ENCODE measurements at places on chromosomes 1 and 21.

- DNase-seq, result no peak
Observed at GRCh38 chr21:23507501-23507900, 2099.8 kb downstream of the MRPL39 start.

GRCh38 chr1:153680120-153680403 is 1.6 kb downstream of the NPR1 start:
- no peak for DNase-seq

DNA sequence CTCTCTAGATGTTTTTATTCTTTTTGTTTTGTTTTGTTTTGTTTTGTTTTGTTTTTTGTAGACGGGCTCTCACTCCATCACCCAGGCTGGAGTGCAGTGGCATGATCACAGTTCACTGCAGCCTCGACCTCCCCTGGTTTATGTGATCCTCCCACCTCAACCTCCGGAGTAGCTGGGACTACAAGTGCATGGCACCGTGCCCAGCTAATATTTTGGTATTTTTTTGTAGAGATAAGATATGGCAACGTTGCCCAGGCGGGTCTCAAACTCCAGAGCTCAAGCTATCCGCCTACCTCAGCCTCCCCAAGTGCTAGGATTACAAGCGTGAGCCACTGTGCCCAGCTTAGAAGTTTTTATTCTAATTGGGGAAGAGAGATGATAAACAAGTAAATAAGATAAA is 13.3 kb upstream of the TP53BP2 start:
- no peak for DNase-seq

GRCh38 chr1:209587789-209588188 is 4.3 kb downstream of the CAMK1G start:
- no peak for DNase-seq

DNA sequence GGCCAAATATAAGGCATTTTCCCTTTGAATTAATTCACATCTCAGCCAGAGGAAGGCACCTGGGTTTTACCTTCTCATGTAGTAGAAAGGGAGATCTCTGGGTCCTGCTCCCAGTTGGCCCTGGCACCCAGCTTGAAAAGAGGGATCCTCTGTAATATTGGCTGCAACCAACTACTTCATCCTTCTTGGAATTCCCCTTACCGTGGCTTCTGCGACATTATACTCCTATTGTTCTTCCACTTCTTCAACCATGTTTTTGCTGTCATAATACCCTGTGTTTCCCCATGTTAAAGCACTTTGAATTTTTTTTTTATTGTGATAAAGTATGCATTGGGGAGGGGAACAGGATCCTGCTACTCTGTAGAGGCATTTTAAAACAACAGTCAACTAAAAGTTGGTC is 26.8 kb downstream of the RNF220 start:
- no peak for DNase-seq

GRCh38 chr21:43187715-43188114 is 18.9 kb downstream of the CRYAA start:
- no peak for DNase-seq

- no peak for DNase-seq
Observed at GRCh38 chr1:226433341-226433720, 25.4 kb upstream of the PARP1 start.

GRCh38 chr1:19210772-19211549 is 895 bp upstream of the UBR4 start:
- no peak for DNase-seq

- no peak for DNase-seq
Observed at GRCh38 chr1:198258491-198258890, 101.7 kb downstream of the NEK7 start.

DNA sequence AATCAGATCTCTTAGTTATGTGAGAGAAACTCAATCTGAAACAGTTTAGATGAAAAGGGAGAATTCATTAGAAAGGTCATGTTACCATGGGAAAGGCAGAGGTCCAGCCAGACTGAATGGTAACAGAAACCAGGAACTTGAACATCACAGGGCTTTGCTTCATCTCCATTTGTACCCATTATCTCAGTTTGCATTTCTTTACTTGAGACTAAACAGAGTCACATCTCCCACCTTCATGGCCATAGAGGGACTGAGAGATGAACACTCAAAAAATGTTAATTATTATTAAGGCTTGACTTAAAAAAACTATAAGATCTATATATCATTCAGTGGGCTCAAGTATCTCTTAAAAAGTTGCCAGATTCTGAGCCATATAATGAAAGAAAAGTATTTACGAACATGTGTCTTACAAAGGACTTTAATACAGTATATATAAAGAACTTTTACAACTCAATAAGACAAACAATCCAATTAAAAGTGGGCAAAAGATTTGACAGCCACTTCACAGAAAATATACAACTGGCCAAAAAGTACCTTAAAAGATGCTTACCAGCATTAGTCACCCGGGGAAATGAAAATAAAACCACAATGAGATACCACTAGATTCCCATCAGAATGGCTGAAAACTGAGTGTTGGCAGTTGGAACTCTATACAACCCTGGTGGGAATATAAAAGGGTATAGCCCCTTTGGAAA is 13.2 kb downstream of the KYAT3 start:
- DNase-seq, result no peak

DNA sequence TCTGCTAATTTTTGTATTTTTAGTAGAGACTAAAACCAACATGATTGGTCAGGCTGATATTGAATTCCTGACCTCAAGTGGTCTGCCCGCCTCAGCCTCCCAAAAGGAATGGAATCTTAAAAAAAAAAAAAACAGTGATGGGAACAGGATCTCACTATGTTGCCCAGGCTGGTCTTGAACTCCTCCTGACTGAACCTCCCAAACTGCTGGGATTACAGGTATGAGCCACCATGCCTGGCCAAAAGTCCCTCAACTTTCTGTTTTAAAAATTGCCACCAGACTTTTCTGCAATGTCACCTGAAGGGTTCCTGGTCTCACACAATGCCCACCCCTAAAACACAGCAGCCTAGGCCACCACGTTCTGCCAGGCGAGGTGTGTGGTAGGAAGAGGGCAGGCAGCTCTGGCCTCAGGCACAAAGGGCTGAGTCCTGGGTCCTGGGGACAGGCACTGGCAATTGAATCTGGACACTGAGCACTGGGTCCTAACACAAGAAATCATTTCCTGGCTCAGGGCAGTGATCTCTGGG is 21.2 kb upstream of the THRAP3 start:
- DNase-seq, result no peak

GRCh38 chr1:41950820-41951219 is 32.1 kb upstream of the HIVEP3 start:
- no peak for DNase-seq

- DNase-seq, result no peak
Observed at GRCh38 chr1:77874804-77875445, 13.5 kb upstream of the NEXN start.

GRCh38 chr21:43701936-43702784 is 16.8 kb upstream of the PDXK start:
- DNase-seq, result no peak

DNA sequence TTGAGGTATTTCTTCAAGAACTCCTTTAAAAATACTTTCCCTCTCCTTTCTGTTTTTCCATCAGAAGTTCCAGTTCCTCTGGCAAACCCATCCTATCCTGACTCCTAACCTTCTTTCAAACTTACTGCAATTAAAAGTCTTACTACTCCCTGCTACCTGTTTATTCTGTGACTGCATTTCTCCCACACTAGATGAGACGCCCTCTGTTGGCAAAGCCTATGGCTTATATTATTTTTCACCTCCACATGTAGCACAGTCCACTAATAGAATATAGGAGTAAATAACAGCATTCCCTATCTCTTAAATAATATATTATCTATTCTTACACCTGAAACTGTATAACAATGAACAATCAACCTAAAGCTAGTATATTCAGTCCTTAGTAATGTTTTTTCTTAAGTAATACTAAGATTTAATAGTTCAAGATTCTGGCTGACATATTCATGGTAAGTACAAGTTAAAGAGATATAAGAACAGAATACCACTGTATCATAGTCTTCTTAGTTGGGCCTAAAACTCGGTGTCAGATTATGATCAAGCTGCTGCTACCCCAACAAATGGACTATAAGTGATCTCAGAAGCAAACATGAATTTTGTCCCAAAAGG is 54.8 kb downstream of the RAB3GAP2 start:
- no peak for DNase-seq

DNA sequence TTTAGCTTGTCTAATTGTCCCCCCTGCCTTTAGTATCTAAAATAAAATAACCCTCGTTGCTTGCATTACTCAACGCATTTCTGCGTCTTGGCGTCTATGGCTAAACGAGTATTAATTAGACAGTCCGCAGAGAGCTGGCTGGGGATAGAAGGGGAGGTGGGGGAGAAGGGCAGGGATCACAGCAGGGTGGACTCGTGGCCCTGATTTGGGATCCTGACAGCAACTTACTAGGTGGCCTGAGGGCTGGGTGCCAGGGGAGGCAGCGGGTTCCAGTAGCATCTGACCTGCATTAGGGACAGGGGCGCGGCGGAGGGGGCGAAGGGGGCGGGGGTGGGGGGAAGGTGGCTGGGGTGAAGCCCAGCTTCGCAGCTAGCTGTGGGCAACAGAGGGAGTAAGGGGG is 1.1 kb upstream of the BACE2 start:
- DNase-seq, result no peak

- no peak for DNase-seq
Observed at GRCh38 chr1:25890239-25891034, 14.9 kb upstream of the PAQR7 start.

DNA sequence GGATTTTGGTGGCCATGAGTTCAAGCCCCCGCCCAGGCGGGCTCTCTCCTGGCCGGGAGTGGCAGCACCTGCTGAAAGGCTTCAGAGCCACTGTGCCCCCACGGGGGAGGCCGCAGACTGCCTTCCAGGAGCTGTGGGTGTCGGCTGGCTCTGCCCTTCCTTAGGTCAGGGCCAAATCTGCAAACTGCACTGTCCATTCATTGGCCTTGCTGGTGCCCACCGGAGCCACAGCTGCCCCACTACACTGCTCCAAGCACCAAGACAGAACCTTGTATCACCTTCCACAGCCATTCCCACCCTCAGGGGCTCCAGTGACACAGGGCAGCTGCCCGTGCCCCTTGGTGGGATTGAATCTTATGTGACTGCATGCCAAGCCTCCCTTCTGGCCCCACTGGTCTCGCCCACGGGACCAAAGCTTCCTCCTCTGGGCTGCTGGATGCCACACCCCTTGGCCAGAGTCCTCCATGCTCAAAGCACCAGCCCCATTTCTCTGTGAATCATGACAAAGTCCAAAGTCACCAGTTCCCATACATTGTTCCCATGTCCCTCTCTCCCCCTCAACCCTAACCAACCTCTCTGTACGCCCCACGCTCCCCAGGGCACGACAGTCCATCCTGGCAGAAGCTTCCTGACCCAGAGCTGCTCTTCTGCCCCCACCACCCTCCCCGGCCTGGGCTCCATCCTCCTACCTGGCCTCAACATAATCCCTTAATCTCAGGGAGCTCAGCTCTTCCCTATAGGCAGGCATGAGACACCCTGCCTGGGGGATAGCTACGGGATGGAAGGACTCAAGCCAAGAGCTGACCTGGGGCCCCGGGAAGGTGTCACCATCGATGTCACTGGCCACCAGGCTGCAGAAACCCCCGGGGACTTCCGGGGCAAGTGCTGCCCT is 20.9 kb upstream of the GPR153 start:
- DNase-seq, result no peak

DNA sequence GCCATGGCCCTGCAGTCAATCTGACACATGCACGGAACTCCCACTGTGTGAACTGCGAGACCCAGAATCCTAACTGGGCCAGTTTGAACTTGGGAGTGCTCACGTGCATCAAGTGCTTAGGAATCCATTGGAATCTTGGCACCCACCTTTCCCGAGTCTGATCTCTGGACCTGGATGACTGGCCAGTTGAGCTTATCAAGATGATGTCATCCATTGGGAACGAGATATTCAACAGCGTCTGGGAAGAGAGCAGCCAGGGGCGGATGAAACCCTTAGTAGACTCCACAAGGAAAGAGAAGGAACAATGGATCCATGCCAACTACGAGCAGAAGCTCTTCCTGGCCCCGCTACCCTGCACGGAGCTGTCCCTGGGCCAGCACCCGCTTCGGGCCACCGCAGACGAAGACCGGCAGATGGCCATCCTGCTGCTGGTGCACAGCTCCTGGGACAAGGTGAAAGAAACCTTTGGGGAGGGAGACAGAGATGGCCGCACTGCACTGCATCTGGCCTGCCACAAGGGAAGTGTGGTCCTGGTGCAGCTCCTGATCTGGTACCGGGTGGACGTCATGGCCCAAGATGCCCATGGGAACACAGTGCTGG is 3.1 kb upstream of the TDRD5 start:
- DNase-seq, result no peak

- no peak for DNase-seq
Observed at GRCh38 chr1:168285521-168285790, 4.8 kb downstream of the TBX19 start.

GRCh38 chr1:40634901-40635655 is 30.4 kb downstream of the RIMS3 start:
- no peak for DNase-seq

DNA sequence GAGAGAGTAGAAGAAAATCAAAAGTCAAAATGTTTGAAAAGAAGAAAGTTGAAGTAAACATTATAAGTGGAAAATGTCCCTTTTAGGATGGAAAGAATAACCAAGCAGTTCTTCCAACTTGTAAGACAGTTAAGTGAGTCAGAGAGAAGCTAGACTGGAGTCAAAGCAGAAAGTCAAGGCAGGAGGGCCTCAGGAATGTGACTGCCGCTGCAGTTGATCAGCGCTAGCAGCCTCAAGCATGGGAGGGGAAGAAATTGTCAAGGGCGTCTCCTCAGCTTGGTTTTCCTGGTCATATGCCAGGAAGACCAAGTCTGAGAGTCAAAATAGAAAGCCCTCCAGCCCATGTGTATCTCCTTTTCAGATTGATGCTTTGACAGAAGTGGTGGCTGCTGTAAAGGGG is 23.2 kb downstream of the HAO2 start:
- no peak for DNase-seq

GRCh38 chr1:207312604-207312920 is 8.9 kb upstream of the CD55 start:
- no peak for DNase-seq

GRCh38 chr1:228136901-228137300 is 3.2 kb upstream of the GUK1 start:
- DNase-seq, result no peak

- no peak for DNase-seq
Observed at GRCh38 chr1:180116964-180117763, 37.5 kb upstream of the QSOX1 start.

DNA sequence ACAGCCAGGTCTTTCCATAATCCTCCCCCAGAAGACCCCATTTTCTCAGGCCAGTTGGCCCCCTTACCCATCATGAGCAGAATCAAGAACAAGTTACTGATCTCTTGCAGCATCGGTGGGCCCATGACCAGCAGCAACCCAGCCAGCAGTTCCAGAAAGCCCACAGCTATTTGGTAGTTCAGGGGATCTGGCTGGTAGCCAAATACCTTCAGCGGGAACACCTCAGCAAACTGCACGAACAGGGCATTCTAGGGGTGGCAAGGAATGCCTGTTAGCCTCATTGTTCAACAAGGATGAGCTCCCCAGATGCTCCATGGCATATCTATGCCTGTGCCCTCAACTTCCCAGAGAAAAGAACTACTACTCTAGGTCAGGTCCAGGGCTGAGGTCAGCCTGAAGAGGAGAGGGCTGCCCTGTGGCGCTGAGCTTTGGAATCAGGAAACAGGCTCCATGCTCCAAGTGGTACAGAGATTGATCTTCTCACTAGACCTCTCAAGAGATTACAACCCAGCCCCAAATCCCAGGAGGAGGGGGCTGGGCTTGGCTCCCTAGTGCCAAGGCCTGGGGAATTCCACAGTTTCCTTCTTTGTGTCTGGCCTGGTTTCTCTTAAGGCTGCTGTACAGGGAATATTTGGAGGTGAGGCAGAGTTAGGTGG is 1.3 kb downstream of the TMEM35B start:
- DNase-seq, result no peak

- no peak for DNase-seq
Observed at GRCh38 chr1:50378770-50379169, 44.5 kb downstream of the DMRTA2 start.

GRCh38 chr21:38965910-38966504 is 160.3 kb downstream of the ETS2 start:
- DNase-seq, result no peak

Measured in esophagus squamous epithelium (tissue), 5 donors.